ENCODE measurements at places on chromosomes 16 and 17.
A peak's percentile ranks its signal among the peaks of the same experiment; 100 is the strongest.

- DNase-seq: no peak
Measured at GRCh38 chr17:18318117-18318516, 3.0 kb downstream of the SMCR8 start.

- DNase-seq: no peak
Measured at GRCh38 chr17:74099442-74100340, 103.8 kb upstream of the RPL38 start.

GRCh38 chr17:57889892-57890856 lies 40.3 kb upstream of the MRPS23 start:
- DNase-seq: no peak

- DNase-seq: peak; percentile 47
Measured at GRCh38 chr16:56866955-56867830, 2.2 kb downstream of the SLC12A3 start.

GRCh38 chr16:73846356-73846755 lies 450.3 kb upstream of the PSMD7 start:
- no peak for DNase-seq

DNA sequence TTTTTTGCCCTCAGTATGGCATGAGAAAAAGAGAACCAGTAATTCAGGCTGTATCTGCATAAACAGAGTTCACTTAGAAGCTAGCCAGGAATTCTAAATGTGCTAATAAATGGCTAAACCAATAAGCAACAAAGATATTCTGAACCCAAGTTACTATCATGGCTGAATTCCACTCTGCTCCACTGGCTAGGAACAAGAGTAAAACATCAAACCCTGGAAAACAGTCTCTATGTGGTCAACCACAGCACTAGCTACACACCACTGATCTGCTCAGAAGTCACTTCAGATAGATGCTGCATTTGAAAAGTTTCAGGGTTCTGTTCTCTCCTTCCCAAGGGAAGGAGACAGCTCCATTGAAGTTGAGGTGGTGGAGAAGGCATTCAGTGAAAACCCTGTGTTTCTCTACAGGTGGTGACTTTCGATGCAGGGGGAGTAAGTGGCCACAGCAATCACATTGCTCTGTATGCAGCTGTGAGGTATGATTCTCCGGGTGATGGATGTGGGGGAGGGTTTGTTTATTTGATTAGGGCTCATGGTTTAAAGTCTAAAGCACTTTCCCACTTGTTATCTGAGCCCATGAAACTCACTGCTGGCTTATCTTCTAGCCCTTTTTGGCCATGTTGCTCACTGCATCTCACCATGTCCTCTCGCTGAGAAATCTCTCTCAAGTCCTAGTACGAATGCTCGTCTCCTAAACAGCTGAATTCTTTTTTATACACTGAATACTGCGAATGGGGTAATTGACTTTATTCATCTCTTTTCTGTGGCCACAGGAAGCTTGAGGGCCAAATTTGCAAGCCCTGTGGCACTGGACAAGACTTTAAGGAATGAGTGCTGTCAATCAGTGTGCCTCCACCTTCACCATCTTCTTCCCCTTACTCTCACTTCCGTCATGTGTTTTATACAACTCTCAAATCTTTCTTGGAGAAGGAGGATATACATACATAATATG lies 39.9 kb downstream of the CENPV start:
- no peak for DNase-seq

- no peak for DNase-seq
Measured at GRCh38 chr16:13427943-13428342, 492.0 kb upstream of the ERCC4 start.

DNA sequence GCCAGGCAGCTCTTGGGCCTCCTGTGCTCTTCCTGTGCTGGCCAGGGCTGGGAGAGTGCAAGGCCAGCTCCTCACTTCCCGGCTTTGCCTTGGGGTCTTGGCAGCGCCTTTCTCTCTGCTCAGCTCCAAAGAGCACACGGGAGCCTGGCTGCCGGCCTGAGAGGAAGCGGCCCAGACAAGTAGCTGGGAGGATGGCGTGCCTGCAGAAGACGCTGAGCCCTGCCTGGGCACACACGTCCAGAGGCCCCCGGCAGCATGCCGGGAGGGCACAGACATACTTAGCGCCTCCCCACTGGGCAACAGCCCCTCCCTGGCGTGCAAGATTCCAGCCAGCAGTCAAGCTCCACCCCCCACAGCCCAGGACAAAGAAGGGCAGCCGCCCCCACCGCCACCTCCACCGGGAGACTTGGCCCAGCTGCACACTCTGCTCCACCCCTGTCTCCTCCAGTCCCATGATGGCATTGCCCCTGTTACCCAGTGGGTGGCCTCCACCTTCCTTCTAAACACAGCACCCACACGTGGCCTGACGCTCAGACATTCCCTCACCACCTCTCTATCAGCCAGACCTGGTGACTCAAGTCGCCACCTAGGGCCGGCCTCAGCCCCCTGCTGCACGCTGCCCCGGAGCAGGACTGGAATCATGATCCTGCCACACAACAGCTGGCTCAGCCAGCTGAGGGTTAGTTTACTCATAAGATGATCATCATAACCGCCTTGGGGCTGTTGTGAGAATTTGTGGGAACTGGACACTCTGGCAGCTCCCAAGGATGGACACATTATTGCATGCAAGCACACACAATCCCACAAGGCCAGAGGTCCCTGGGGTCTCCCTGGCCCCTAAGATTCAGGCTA lies 12.4 kb downstream of the SGCA start:
- DNase-seq: peak; percentile 52

- DNase-seq: no peak
Measured at GRCh38 chr16:85974428-85975375, 75.7 kb downstream of the IRF8 start.

GRCh38 chr16:58186176-58186944 lies 11.5 kb downstream of the CSNK2A2 start:
- no peak for DNase-seq

- no peak for DNase-seq
Measured at GRCh38 chr16:11163761-11164261, 92.2 kb downstream of the SOCS1 start.

DNA sequence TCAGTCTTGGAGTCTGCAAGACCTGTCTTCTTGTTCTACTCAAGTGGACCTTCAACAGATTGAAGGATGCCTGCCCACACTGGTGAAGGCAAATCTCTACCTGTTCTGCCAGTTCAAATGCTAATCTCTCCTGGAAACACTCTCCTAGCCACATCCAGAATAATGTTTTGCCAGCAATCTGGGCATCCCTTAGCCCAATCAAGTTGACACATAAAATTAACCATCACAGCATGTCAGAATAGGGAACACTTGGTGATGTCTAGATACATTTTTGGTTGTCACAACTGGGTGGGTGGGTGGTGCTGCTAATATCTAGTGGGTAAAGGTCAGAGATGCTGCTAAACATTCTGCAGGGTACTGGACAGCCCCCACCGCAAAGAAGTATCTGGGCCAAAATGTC lies 744.9 kb upstream of the SOX9 start:
- no peak for DNase-seq

DNA sequence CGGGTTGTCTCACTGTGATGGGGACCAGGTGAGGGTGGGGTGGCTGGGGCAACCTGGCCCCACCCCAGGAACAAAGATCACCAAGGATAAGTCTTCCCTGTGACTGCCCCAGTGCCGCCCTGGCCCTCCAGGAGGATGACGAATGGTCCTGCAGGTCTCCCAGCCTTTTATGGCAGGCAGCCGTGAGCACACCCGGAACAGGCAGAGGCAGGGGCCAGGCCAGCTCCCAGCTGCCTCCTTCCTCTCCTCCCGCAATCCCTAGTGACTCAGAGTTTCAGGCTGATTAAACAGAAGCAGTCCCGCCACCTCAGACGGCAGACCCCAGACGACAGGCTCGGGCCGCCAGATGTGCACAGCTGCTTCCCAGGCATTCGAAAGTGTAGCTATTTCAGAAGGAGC lies 13.3 kb downstream of the JUP start:
- DNase-seq: no peak

DNA sequence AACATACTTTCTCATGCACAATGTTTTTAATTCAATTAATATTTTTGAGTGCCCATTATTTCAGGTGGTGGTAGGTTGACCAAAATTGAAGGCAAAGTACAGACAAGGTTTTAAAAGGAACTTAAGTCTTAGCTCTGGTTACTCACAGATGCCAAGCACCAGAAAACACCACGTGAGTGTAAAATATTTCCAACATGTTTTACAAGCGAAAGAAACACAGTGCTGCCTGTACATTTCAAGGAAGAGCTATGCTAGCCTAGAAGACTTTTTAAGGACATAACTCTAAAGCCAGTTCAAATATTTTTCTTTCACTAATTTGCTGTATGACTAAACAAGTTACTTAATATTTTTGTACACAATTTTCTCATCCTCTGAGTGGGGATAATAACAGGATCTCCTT lies 736.4 kb upstream of the GOT2 start:
- no peak for DNase-seq

DNA sequence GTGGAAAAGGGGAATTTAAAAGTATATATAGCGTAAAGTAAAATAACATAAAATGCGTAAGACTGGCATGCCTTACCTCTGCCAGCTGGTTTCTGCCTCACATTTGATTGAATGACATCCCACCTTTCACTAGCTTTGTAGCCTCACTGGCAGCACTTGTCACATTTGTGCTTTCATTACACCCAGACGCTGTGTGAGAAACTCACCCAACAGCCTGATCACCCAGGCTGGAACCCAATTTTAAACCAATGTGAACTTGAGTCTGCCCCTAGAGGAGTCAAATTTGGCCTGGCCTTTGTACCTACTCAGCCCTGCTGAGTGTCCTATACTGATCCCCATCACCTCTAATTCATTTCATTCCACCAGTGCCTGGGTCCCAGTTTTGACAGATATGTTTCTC lies 4.8 kb upstream of the THUMPD1 start:
- no peak for DNase-seq

- DNase-seq: no peak
Measured at GRCh38 chr16:35559911-35560636, 2100.7 kb downstream of the TP53TG3F start.

DNA sequence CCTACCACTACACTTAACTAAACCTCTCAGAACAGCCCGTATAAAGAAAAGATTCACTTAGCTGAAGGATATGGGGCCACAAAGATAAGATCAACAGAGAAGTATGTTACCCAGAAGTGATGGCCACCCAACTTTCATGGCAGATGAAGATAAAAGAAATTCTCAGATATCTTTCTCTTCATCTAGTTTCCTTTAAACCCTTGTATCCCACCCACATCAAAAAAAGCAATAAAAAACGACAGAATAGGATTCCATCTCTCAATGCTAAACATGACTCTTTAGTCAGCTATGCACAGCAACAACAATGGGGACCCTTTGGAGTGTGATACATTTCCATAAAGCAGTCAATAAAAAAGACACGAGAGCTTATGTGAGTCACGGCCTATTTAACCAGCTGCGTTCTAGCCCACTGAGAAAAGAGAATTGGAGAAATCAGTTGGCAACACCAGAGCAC lies 86.6 kb downstream of the SNX11 start:
- DNase-seq: no peak

GRCh38 chr16:69351309-69352027 lies at the start of gene TMED6:
Gene TMED6, minus strand, starts transcription at chr16:69351786. Its CDS starts 33 bp downstream, at chr16:69351753.
- no peak for DNase-seq

- no peak for DNase-seq
Measured at GRCh38 chr17:60769327-60769726, 91.7 kb downstream of the BCAS3 start.

DNA sequence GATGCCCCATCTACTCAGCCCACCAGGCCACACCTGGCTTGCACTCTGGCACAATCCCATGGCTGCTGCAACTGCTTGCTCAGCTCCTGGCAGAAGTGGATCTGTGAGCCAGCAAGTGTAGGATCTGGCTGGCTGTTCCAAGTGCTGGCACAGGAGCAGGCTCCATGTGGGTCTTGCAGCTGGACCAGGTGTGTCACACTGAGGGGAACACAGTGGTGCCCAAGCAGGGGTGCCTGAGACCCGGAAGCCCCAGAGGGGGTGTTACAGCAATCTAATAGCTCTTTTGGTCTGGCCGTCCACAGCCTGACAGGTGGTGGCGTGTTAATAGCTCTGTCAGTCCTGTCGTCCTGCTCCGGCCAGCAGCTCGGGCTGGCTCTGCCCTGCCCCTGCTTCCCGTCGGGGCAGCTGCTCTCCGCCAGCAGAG lies 19.6 kb upstream of the GOT2 start:
- DNase-seq: no peak

Measured in neural crest cell (in vitro differentiated cells).